ENCODE measurements at places on chromosomes 2 and 18. TPM values are rescaled to one million over a fixed set of nuclear protein-coding genes. Genes with fewer than 3 reads are reported as not detected.
A peak's percentile ranks its signal among the peaks of the same experiment; 100 is the strongest.

The APOB gene
- total RNA-seq: not detected

The CSRNP3 gene
- total RNA-seq: 3.7 TPM

DNA sequence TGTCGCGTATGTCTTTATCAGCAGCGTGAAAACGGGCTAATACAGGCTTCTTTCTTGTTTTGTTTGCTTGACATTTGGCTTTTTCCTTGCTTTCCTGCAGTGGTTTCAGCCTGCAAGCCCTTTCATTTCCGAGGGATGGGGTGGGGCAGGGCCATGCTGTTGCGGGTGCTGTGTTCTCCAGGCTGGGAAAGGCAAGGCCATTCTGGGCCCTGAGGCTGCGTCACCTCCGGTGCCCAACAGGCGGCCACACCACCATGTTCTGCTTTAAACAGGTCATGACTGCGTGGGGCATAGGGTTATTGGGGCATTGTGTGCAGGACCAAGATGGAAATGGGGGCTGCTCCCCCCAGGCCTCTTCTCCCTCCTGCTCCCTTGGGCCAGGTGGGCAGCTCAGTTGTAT, 38.6 kb upstream of the PLB1 start:
- DNase-seq: no peak

The AGXT gene
- total RNA-seq: not detected

GRCh38 chr2:74383254-74383653, 3.1 kb upstream of the DCTN1 start:
- no peak for DNase-seq

GRCh38 chr2:226911932-226912331, 76.1 kb downstream of the RHBDD1 start:
- peak; percentile 33 for DNase-seq

The CBLN2 gene
- 15.2 TPM for total RNA-seq

- no peak for DNase-seq
These were observed 45.2 kb downstream of the ITGA6 start for GRCh38 chr2:172472446-172473033.

DNA sequence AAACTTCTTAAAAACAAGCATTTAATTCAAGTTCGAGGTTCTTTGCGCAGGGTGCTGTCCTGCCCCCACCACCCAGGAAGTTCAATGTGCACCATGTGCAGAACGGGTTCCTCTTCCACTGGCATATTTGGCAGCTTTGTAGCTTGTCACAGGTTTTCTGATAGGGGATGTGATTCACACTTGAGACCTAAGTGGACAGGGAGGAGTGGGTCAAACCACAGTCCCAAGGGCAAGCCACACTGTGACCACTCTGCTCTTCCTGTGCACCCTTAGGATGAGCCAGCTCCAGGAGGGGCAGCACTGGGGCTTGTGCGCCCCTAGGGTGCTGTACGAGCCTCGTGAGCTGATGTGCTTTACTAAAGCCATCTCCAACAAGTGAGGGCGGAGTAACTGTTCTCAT, 82.5 kb downstream of the TGFA start:
- no peak for DNase-seq

DNA sequence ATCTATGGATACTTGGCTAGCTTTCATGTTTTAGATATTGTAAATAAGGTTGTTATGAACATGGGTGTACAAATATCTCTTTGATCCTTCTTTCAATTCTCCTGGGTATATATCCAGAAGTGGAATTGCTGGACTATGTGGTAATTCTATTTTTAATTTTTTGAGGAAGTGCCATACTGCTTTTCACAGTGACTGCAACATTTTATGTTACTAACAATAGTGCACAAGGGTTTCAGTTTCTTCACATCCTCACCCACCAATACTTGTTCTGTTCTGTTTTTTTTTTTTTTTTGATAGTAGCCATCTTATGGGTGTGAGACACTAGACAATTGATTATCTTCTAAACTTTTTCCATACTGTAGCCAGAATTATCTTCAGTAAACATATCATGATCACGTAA, 17.3 kb upstream of the NEUROD1 start:
- DNase-seq: no peak

DNA sequence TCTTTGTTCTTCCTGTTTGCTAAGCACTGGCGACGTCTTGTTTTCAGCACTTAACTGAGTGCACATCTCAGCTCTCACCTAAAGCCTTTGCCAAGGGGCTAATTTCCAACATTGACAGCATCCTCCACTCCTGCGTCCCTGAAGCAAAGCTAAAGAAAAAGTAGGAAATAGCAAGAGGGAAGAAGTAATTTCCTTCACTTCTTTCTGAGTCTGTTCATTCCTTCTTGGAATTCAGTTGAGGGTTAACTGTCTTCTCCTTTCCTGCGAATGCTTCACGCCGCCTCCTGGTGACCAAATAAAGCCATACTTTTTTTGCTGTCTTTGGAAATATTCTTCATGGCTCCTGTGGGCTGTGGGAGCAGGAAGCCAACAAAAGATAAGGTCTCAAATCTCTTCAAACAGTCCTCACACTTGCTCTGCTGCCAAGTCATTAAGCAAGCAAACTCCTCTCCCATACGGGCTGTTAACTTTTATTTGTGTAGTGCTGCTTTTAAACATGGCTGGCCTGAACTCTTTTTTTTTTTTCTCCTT, 100.9 kb downstream of the DPP10 start:
- peak; percentile 37 for DNase-seq

DNA sequence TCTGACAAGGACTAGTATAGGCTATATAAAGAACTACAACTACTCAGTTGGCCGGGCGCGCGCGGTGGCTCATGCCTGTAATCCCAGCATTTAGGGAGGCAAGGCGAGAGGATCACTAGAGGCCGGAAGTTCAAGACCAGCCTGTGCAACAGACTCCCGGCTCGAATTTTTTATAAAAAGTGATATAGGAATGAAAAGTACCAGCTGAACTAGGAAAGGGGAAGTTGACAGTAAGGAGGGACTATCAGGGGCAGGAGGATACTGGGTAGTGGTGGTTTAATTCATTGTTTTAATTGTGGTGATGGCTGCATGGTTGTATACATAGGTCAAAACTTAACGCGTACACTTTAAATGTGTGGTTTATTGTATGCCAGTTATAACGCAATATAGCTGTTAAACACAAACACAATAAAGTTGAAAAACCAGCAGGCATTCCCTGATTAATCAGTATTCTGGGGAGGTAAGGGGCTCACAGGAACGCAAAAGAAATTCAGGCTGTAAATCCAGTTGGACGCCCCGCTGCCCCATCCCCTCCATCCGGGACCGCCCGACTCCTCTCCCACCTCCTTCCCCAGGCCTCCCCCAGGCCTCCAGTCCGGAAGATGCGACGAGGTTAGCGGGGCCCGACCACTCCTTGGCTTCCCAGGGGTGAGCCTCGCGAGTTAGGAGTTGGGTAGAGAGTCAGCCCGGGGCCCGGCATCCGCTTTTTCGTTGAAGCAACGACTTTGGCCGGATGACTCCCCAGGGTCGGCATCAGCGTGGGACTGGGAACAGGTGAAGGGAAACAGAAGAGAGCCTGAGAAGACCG, 746 bp upstream of the POLR1B start:
- peak; percentile 48 for DNase-seq

- DNase-seq: no peak
These were observed 319.0 kb upstream of the PKDCC start for GRCh38 chr2:41728788-41729338.

- DNase-seq: peak; percentile 90
These were observed 30.8 kb downstream of the C18orf54 start for GRCh38 chr18:54388203-54389142.

The IL1F10 gene
- not detected for total RNA-seq

The GKN1 gene
- total RNA-seq: not detected

DNA sequence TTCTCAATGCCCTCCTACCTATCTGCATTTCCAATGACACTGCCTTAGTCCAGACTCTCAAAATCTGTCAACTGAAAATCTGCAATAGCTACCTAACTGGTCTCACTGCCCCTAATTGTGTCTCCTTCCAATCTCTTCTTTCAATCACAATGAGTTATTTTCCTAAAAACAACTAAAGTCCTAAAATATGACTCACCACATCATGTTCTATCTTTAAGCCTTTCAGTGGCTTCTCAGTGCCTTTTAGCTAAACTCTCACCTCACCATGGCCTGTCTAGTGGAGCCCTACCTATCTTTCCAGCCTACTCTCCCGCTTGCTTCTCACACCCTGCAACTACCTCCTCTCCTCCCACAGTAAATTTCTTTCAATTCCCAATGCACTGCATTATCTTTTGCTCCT, 220.9 kb upstream of the PKDCC start:
- no peak for DNase-seq

The GULP1 gene
- total RNA-seq: 31.2 TPM

The UGT1A6 gene
- total RNA-seq: 2.6 TPM

The R3HDM1 gene
- 8.7 TPM for total RNA-seq

GRCh38 chr18:24993628-24994027, 358.3 kb downstream of the ZNF521 start:
- DNase-seq: no peak

The POTEI gene
- 0.31 TPM for total RNA-seq

DNA sequence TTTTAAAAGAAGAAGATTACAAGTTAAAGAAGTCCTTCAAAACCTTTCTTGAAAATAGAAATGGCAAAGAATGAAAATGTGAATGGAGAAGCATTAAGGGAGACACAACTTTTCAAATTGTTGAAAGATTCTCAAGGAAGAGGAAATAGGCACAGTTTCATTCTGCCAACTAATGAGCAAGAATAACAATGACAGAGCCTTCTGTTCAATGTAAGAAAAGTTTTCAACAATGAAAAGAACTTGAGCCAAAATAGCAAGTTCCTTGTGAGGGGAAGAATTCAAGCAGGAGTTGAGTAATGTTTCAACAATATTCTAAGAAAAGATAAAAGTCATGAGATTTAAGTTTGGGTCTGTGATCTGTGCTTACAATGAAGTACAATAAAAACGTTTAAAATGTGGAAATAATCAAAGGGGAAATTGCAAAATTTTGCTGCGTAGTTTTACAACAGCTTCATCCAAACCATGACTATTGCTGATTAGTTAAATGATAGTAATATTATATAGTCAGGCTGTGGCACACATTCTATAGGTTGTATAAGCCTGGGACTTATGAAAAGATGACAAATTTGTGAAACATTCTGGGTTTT, 122.6 kb downstream of the METTL4 start:
- no peak for DNase-seq

- DNase-seq: no peak
These were observed 418.3 kb downstream of the LPIN1 start for GRCh38 chr2:12164689-12165088.

GRCh38 chr18:10511236-10511635, 14.6 kb upstream of the NAPG start:
- DNase-seq: no peak

- no peak for DNase-seq
These were observed 5.2 kb downstream of the CD207 start for GRCh38 chr2:70830366-70830765.

DNA sequence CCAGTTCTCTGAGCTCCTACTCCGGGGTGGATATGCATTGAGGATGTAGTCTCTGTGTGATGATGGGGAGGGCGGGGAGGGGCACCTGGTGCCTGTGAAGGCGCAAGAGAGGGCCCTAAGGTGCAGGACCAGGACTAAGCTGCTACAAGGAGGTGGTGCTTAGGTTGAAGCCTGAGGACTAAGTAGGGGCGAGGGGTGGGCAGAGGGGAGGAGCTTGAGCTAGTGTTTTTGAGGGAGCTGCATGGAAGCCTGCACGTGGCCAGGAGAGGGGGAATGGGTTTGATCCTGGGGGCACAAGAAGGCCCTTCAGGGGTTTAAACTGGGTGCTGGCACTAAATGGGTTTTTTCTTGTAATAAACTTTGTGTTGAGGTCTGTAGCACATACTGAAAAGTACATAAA, 105.0 kb downstream of the UGGT1 start:
- DNase-seq: no peak

The M1AP gene
- total RNA-seq: not detected

- DNase-seq: no peak
These were observed 81.6 kb downstream of the CIB4 start for GRCh38 chr2:26559556-26559955.

DNA sequence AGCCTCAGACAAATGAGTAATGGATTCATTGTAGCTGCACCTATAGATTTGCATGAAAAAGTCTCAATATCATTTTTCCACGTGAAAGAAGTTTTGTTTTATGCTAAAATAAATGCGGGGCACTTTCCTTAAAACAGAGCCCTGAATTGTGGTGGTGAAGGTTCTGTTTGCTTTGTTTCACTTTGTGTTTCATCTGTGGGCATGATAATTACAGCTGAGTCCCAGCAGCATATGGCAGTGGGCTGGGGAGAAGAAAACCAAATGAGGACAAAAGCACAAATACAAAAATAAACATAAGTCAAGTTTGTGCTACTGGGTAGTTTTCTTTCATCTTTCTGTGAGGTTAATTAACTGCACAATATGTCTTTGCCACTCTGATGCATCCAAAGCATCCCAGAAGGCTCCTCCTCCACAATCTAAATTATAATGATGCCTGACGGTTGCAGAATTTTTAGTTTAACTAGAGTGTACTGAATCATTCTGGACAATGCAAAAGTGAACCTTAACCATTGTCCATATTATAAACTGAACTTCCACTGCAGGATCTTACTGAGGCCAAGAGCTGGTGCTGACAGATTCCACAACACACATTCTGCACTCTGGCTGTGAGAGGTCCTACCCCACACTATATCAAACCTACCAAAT, 97.6 kb downstream of the DSC3 start:
- DNase-seq: no peak

DNA sequence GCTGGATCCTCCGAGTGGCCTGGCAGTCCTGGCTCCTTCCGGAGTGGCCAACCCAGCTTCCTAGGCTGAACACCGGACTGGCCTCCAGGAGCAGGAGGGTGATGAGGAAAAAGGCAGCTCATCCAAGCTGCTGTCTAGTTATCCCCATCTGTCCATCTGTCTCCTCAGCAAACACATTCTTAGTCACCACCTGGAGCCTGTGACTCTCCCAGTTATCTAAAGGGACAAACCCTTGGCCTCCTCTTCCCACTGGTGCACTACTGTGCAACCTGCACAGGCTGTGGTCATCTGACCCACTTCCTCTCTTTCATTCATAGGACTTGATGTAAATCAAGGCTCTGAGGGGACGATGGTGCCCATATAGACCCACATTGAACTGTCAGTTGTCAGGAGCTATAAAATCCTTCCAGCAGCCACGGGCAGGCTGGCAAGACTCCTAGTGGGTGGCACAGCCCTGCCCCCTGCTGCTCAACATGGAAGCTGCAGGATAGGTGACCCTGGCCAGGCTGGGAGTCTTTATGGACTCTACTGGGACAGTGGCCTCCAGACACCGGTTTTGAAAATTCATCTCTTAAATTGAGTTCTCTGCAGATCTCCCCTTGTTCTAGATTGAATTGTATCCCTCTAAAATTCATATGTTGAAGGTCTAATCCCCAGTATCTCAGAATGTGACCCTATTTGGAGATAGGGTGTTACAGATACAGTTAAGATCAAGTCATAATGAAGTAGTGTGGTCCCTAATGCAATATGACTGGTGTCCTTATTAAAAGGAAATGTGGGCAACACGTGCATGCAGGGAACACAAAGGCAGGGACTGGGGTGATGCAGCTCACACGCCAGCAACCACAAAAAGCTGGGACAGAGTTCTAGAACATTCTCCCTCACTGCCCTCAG, 29.3 kb upstream of the DUSP2 start:
- DNase-seq: peak; percentile 64

- DNase-seq: no peak
These were observed 24.2 kb downstream of the RAPH1 start for GRCh38 chr2:203510941-203511305.

The IL1R2 gene
- 3.3 TPM for total RNA-seq

Measured in H4 (cell line).